ENCODE measurements at places on chromosomes 12 and 14.

- peak; percentile 93 for DNase-seq
These were observed at the start of gene TMEM19 for GRCh38 chr12:71685914-71686657. TSS of gene TMEM19 (plus strand) at chr12:71686082. CDS start at chr12:71686681, 599 bp downstream.

- no peak for DNase-seq
These were observed 1.2 kb downstream of the ATF7 start for GRCh38 chr12:53624956-53625355.

DNA sequence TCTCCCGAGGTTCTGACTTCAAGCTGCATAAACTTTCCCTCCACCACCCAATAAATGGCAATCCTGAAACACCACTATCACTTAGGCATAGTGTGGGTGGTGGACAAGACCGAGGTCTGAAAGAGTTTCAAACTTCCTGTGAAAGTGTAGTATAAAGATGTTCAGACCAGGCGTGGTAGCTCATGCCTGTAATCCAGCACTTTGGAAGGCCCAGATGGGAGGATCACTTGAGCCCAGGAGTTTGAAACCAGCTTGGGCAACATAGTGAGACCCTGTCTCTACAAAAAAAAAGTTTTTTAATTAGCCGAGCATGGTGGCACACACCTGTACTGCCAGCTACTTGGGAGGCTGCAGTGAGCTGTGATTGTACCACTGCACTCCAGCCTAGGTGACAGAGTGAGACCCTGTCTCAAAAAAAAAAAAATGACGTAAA lies 61.9 kb downstream of the CCDC92 start:
- no peak for DNase-seq

DNA sequence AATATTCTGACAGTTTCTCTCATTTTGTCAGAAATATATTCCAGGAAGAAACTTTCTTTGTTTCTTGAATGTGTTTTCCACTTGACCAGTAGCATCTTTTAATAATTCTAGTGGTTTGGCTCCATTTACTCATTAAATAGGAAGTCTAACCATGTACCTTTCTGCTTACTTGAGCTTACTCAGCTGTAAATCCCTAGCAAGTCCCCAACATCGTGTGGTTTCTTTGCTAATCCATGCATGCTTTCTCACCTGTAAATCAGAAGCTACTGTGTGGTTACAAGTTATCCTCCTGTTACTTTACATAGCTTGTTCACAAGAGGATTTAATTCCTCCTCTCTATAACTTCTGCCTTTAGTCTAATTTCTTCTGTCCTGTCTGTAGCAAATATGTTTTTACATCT lies 227.7 kb downstream of the FSCB start:
- DNase-seq: no peak

DNA sequence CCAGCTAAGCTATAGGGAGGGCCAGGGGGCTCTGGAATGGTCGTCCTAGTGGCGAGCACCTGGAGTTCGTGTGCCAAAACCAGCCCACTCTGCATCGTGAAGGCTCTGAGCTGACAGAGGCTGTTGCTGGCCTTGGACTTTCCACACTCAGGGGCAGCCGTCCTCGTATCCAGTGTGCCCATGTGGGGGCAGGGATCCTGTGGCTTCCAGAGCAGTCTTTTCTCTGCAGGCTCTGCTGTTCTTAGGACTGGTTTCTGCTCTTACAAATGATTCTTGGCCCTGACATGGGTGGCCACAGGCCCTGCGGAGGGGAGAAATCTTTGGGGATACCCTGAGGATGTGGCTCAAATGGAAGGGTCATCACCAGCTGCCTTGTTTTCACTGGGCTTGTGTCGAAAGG lies 177.4 kb upstream of the FKBP4 start:
- DNase-seq: no peak

- no peak for DNase-seq
These were observed 33.8 kb upstream of the PWP1 start for GRCh38 chr12:107651571-107652449.

DNA sequence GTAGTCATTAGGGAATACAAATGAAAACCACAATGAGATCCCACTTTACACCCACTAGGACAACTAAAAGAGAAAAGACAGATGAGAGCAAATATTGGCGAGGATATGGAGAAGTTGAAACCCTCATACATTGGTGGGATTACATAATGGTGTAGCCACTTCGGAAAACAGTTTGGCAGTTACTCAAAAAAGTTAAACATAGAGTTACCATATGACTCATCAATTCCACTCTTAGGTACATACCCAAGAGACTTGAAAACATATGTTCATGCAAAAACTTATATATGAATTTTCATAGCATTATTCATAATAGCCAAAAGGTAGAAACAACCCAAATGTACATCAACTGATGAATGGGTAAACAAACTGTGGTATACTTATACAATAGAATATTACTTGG lies 27.1 kb downstream of the ALDH1L2 start:
- no peak for DNase-seq

DNA sequence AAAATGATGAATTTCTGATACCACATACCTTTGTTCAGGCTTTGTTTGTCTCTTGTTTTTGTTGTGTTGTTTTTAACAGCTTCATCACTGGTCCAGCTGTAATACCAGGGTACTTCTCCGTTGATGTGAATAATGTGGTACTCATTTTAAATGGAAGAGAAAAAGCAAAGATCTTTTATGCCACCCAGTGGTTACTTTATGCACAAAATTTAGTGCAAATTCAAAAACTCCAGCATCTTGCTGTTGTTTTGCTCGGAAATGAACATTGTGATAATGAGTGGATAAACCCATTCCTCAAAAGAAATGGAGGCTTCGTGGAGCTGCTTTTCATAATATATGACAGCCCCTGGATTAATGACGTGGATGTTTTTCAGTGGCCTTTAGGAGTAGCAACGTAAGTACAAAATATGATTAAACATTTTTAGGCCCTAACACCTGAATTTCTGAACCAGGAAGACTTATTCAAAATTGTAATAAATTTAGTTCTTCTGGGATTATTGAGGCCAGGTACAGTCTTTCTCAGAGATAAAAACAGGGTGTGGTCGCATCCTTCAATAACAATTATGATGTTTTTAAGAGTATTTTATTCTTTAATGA lies 22.4 kb downstream of the RXYLT1 start:
- DNase-seq: no peak

- DNase-seq: no peak
These were observed 7.4 kb upstream of the ALDH1L2 start for GRCh38 chr12:105091476-105092206.

- DNase-seq: no peak
These were observed 81.3 kb upstream of the BTG1 start for GRCh38 chr12:92226961-92227360.

DNA sequence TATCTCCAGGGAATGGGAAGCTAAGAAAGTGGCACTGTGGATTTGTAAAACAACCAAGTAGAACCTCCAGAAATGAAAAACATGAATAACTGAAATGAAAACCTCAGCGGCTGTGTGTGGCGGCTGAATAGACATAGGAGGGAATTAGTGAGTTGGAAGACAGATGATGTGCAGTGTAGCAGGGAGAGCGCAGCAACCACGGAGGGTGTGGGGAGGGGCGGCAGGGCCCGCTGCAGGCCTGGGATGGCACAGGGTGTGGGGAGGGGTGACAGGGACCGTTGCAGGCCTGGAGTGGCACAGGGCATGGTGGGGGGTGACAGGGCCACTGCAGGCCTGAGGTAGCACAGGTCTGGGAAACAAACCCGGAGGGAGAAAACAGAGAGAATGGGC lies 51.1 kb downstream of the BEGAIN start:
- DNase-seq: no peak

GRCh38 chr12:20585913-20586312 lies 109.2 kb upstream of the SLCO1C1 start:
- no peak for DNase-seq

DNA sequence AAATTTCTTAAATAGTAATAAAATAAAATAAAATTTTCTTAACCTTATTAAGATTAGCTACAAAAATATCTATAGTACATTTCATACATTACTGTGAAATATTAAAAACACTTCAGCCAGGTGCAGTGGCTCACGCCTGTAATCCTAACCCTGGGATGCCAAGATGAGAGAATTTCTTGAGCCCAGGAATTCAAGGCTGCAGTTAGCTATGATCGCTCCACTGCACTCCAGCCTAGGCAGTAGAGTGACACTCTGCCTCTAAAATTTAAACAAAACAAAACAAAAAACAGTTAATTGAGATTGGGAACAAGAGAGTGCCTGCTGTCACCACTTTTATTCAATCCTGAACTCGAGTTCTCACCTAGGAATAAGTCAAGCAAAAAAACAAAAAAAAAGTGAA lies 95.0 kb upstream of the CPNE8 start:
- DNase-seq: no peak
